ENCODE measurements at places on chromosomes 16 and 17.

GRCh38 chr16:68373528-68374245 lies 62.9 kb downstream of the PRMT7 start:
- DNase-seq: no peak

DNA sequence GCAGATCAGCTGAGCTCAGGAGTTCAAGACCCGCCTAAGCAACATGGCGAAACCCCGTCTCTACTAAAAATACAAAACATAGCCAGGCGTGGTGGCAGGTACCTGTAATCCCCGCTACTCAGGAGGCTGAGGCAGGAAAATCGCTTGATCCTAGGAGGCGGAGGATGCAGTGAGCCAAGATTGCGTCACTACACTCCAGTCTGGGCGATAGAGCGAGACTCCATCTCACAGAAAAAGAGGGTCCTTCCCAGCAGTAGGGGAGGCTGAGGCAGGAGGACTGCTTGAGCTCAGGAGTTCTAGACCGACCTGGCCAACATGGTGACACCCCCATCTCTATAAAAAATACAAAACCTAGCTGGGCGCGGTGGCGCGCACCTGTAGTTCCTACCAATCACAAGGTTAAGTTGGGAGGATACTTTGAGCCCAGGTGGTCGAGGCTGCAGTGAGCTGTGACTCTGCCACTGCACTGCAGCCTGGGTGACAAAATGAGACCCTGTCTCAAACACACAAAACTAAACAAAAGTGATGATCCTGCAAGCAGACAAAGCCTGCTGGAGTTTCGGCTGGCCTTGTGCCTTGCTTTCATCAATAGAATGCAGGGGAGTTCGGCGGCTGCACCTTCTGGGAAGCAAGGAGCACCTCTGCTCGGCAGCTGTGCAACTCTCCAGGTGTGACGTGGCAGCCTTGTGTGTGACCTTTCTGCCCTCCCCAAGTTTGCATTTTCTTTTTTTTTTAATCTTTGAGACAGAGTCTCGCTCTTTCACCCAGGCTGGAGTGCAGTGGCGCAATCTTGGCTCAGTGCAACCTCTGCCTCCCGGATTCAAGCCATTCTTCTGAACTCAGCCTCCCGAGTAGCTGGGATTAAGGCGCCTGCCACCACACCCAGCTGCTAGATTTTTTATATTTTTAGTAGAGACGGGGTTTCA lies 12.4 kb upstream of the YWHAE start:
- no peak for DNase-seq

DNA sequence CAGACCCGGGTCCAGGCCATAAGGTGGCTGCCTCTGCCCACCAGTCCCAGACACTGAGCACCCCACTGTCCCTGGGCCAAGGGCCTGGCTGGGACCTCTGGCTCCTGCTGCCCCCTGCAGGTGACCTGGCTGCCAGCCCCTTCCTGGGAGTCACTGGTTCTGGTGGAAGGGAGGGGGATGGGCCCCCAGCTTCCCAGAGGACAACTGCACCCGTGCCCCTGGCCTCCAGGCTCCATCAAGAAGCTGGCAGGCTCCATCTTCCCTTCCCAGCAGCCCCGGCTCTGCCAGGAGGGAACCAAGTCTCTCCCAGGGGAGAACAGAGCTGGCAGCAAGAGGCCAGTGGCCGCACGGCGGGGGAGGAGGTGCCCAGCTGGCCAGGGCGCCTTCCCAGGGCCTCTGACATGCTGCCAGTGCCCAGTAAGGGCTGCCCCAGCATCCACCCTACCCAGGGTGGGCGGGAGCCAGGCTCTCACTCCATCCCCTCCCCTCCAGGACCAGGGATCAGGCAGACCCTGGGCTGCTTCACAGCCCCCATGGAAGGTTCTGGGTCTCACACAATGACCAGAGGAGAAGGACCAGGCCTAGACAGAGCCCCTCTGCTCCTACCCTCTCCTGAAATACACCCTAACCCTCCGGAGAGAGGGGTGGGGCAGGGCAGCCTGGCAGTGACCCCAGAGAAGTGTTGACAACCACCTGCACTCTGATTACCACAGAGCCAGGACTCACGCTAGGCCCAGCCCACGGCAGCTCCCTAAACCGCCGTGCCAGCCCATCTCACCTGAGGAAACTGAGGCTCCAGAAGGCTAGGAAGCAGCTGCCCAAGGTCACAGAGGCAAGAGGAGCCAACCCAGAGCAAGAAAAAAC lies 3.6 kb downstream of the CLUH start:
- no peak for DNase-seq

GRCh38 chr16:69037373-69038160 lies 67.9 kb upstream of the HAS3 start:
- DNase-seq: no peak

GRCh38 chr17:40605306-40605705 lies 40.0 kb upstream of the CCR7 start:
- no peak for DNase-seq

GRCh38 chr16:54862529-54862928 lies 68.1 kb upstream of the IRX5 start:
- no peak for DNase-seq

- DNase-seq: no peak
These were observed 96.0 kb downstream of the WDR59 start for GRCh38 chr16:74888888-74889287.

DNA sequence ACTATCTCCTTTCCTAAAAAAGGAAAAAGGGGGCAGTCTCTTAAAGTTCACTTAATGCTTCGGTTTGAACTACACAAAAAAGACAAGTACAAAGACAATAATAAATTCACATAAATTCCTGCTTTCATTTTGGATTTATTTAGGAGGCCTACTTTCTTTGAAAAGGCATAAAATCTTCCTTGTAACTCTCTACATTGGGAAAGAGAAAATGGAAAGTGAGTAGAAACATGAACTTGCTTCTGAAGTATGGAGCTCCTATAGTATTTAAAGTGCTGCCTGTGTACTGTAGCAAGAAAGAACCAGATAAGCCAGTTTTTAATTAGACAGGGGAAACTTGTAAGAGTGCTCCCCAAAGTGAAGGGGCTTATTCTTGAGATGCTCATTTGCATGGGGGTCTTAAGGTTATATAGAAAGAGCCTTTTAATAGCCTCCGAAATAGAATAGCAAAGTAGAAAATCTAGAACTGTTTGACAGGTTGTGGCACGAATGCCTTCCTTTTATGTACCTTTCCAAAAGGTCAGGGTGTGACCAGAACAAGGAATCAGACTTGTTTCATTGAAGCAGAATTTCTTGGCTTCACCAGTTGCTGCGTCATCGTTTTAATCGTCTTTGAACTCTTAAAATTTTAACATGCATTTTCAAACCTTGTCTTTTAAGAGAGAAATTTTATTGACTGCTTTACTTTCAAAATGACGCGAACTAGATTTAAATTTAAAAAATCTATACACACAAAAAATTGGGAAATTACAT lies 12.9 kb downstream of the GAN start:
- no peak for DNase-seq

- DNase-seq: peak; percentile 38
These were observed 17.3 kb upstream of the HEXD start for GRCh38 chr17:82400830-82401229.

- DNase-seq: no peak
These were observed 10.7 kb downstream of the SCGB1C2 start for GRCh38 chr17:147796-148740.

DNA sequence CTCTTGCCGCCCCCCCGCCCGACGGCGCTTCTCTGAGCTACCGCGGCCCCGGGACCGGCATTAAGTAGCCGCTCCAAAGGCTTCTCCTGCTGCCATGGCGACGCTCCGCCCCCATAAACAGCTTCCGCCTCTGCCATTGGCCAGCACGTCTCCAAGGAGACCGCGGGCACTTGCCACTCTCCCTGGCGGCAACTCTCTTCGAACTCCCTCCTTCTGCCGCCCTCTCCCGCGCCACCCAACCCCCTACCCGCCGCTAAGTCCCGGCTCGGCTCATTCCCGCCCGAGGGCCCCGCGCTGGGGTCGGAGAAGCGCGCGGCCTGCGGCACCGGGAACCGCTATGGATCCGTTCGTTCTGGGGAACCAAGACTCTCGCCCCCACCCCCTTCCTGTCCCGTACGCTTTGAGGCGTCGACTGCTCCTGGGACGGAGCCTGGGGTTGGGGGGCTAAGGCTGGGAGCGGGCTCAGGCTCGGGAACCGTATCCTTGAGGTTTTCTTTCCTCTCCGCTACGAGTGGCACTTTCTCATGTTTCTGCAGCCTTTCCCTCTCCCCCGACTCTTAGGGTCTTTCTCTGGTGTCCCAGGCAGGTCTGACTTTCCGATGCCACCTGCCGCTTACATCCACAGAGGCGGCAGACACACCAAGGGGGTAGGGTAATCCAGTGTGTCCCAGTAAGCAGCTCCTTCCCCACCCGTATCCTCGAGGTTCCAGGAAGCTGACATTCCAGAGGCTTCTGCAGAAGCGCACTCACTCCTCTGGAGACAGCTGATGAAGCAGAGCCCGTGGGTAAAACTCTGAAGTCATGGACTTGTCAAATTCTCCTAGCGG lies at the start of gene FOXJ1:
TSS of gene FOXJ1 (minus strand) at position 34 of the 827 bp plus-strand sequence. CDS start 850 bp downstream, outside the sequence.
- DNase-seq: peak; percentile 19

- DNase-seq: no peak
These were observed 9.0 kb downstream of the EMP2 start for GRCh38 chr16:10571354-10571753.

DNA sequence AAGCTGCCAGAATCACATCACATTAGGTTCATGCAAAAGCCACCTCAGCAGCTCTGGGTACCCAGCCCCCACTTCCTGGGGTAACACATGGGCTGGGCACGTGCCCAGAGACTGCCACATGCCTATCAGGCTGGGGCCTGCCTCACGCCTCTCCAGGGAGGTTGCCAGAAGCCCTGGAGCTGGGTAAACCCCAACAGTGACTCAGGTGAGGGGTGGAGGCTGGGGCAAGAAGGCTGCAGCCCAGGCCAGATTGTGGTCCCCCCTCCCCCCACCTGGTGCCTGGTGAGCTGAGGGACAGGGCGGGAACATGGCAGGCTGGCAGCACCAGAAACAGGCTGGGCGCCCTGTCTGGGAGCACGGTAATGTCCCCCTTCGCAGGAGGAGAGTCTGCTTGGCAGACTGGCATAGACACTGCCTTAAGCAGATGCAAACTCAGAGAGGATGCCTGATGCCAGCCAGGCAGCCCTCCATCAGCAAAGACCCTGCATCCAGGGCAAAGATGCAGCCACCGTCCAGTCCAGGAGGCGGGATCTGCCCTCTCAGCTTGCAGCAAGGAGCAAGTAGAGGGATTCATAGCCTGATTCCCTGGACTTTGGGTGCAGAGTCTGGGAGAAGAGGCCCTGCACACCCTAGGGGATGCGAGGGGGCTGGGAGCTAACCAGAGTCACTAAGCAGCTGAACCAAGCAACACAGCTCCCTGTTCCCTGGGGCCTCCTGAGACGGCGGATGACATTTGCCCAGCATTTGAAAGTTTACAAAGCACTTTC lies 28.8 kb downstream of the NGFR start:
- DNase-seq: no peak
